ENCODE measurements at places on chromosomes 3 and 15.

GRCh38 chr15:75230551-75231371 is 27.4 kb upstream of the GOLGA6C start:
- no peak for DNase-seq

DNA sequence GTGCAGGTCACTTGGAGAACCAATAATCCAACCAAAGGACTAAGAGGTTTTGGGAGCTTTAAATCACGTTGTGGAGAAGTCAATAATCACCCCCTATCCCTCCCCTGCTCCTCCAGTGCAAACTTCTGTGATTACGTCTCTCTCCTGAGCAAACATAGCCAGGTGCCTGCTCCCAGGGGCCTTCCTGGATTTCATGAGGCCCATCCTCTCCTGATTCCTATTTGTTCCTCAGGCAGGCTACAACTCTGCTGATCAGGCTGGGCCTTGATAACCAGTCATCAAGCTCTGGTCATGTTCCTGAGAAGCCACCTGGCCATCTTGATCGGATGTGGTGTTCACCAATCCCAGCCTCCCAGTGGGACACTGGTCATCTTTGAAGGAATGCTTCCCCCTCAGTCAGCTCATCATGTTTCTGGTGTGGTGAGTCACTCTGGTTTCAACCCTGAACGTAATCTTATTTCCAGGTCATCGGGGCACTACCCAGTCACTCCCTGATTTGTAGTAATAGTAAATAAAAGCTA is 2.9 kb upstream of the ZNF710 start:
- no peak for DNase-seq

- no peak for DNase-seq
Observed at GRCh38 chr15:45795440-45796069, 160.7 kb downstream of the SQOR start.

DNA sequence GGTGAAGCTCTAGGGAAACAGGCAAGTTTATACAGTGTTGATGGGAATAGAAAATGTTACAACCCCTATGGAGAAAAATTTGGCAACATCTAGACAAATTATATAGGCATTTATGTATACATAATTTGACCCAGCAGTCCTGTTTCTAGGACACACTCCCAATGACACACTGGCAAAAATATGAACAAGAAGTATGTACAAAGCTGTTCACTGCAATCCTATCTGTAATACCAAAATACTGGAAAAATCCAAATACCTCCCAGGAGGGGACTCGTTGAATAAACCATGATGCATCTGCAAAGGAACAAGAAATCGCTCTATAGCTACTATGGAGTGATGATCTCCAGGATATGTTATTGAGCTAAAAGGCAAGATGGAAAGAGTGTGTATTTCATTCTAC is 8.5 kb downstream of the BFSP2 start:
- no peak for DNase-seq

DNA sequence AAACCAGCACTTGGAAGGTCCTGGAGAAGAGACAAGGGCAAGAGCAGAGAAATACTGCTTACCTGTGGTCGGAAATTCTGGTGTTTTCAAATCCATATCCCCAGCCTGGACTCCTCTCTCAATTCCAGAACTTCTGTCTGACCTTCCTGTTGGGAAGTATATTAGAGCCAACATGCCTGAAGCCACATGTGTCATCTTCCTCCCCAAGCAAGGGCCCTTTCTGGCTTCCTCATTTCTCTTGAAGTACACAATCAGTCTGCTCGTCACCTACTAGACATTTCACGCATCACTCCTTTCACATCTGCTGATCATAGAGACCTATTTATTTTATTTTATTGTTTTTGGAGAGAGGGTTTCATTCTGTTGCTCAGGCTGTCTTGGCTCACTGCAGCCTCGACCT is 8.4 kb downstream of the PARP14 start:
- DNase-seq, result no peak

DNA sequence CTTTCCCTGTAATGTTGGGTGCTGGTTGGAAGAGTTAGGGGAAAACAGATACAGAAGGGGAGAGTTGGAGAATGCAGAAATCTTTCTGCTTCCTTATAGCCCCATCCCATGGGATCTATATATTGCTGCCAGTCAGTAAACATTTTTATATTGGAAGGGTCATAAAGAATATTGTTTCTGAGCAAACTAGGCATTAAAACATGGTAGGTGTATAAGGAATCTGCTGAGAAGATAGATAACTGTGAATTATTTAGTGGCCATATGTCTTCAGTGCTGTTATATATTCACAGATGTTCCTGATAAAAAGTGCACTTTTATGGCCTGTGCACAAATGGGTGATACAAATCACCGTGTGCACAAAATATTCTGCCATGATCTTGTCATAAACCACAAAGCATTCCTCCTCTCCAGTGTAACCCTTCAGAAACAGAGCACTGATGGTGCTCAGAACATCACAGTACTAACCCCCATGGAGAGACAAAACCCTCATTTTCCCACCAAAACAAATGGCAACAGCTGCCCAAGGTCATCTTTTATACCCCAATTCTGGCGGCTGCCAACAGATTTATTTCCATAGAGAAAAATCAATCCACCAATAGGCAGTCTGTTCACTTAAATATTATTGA is 269.3 kb downstream of the SLC9A9 start:
- no peak for DNase-seq

DNA sequence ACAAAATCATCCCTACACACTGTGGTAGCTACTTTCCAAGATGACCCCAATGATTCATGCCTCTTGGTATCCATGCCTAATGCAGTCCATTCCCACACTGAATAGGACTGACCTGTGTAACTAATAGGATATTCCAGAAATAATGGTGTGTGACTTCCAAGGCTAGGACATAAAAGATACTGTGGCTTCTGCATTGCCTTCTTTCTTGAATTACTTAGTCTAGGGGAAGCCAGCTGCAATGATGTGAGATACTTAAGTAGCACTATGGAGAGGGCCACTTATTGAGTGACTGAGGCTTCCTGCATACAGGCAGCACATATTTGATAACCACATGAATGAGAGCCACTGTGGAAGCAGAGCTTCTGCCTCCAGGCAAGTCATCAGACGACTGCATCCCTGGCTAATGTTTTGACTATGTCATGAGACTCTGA is 50.1 kb downstream of the NR1I2 start:
- no peak for DNase-seq
